ENCODE measurements at places on chromosomes 1 and 21.

- no peak for DNase-seq
Observed at GRCh38 chr1:206729507-206729906, 41.1 kb upstream of the IL19 start.

- no peak for DNase-seq
Observed at GRCh38 chr21:43207868-43208267, 39.1 kb downstream of the CRYAA start.

DNA sequence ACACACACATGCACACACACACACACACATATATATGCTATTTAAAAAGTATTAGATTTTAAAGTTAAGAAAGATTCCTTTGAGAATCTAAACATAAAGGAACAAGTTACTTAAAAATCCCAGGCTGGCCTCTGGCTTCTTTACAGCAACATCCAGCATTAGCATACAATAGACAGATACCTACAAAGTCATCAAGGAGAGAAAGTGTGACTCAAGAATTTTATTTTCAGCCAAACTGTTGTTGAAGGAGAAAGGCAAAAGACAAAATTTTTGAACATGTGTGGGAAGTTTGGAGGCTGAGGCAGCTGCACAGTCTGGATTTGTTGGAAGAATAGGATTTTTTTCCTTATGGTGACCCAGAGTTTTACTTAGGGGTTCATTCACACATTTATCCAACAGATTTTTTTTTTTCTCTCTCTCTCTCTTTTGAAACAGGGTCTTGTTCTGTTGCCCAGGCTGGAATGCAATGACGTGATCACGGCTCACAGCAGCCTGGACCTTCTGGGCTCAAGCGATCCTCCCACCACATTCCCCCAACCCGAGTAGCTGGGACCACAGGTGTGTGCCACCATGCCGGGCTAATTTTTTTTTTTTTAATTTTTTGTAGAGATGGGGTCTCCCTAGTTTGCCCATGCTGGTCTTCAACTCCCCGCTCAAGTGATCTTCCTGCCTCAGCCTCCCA is 24.0 kb upstream of the SPOCD1 start:
- no peak for DNase-seq

GRCh38 chr1:183090391-183091006 is 67.3 kb downstream of the LAMC1 start:
- no peak for DNase-seq

GRCh38 chr1:31423418-31423947 is 10.5 kb downstream of the SERINC2 start:
- DNase-seq, result no peak

DNA sequence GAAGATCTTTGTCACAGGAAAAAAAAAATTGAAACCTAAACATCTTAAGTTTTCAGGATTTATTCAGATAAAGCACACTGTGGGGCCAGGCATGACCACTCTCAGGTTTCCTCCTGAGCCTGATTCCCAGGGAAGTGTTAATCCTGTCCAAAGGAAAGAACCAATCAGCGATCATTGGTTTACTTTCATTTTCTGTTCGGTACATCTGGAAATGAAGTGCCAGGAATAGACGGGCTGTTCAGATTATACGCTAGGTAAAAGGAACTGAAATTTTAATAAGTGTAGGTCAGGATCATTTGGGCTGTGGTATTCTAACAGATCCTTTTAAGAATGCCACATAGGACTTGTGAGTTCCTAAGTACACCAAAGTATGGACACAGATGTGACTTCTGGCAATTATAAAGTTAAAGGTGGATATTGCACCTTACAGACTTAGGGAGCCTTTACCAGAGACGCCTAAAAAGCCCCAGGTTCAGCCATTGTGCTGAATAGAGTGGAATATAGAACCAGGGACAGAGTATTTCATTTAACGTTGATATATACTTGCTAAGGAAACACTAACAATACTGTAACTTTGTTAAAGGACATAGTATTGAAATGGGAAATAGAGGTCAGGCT is 9.3 kb upstream of the CACYBP start:
- DNase-seq, result peak; percentile 68

DNA sequence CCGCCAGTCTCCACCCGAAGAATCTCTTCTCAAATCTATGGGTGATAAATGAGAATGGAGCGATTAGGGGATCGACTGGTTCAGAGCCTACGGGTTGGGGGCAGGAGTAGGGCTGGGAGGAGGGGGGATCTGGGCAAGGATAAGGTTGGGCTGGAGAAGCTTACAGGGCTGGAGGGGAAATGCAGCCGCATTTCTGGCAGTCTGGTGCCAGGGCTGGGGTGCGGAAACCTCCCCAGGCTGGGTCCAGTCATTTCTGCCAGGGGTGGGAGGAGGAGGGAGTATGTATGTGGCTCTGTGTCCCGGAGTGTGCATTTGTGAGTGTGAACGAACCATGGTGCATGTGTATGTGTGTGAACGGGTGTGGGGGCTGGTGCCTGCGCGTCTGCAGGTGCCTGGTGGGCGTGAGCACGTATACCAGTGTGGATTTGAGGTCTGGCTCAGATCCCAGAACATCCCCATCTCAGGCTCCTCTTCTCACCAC is 10.2 kb downstream of the C1orf216 start:
- DNase-seq, result no peak

DNA sequence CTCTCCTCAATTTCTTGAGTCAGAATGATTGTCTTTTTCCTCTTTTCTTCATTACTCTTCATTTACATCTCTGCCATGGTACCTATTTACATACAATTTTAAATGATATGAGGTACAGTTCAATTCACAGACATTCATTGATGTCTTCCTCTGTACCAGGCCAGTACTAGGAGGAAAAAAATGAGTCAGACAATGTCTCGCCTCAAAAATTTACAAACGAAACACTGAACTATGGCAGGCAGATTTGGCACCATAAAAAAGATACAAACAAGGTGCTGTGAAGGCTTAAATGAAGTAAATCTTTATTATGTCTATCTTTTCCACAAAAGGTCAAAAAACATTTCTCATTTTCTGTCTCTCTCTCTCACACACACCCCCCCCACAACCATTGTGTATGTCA is 71.0 kb downstream of the RGS13 start:
- DNase-seq, result no peak

GRCh38 chr1:6827079-6827478 is 41.8 kb downstream of the CAMTA1 start:
- no peak for DNase-seq

DNA sequence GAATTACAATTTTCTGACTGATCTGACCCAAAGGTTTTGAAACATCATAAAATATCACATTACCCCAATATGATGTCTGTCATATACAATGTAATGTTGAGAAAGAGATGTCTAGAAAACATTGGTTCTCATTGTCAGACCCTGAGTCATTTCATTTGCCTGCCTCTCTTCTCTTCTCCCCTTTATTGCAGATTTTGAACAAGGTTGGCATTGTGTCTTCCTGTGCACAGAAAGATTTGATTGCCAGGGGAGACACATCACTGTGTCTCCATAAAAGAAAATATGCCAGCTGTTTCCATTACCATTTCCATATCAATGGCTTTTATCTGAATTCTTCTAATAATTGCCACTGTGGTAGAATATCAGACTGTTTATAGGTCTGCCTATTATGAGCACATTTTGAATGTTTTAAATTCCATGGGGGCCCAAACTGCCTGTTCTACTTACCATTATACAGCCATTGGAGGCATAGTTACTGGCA is 65.6 kb downstream of the IFI44 start:
- DNase-seq, result no peak

DNA sequence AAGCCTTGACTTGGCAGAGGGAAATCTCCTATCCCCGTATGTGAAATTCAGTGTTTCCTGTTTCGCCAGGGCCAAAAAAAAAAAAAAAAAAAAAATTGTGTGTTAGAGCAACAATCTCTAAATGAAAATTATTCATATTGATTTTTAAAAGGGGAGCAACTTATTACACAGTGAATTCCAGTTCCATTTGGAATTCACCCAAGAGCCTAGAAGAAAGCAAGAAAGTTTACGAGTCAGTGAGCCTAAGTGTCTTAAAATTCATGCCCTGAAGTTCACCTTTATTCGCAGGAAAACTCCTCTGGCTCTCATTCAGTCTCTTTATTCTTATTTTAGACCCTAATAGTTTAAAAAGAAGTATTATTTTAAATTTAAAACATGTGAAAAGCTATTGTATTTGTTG is 42.1 kb upstream of the HUNK start:
- no peak for DNase-seq

DNA sequence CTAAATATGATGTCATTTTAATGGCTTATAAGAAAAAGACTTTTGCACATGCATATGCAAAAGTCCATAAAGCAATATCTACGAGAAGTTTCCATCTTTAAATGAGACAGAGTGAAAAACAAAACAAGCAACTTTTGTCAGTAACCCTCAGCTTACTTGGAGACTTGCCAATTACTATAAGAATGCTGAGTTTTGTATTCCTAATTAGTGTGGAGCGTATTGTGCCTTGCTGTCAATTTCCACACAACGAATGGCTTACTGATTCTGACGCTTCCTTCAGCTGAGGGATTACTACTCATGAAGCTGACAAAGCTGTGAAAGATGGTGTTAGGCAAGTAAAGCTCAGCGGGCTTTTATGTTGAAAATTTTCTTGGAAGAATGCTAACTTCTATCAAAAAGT is 440.4 kb upstream of the ADAMTS5 start:
- no peak for DNase-seq

DNA sequence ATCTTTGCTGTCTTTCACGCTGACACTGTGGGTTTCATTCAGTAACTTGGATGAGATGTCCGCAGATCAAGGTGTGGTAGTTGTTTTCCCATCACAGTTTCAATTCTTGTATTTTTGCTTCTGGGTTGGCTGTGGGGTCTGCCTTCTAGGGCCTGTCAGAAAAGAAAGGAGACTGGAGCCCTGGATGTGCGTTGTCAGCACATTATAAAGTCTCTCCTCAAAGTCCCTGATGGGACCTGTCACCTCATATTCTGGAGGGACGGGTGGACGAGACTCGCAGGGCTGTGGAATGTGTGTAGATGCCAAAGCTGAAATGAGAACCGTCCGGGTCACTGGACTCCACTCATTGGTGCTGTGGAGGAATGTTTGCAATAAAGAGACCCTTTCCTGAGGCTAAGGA is 11.3 kb downstream of the IGSF5 start:
- DNase-seq, result no peak

DNA sequence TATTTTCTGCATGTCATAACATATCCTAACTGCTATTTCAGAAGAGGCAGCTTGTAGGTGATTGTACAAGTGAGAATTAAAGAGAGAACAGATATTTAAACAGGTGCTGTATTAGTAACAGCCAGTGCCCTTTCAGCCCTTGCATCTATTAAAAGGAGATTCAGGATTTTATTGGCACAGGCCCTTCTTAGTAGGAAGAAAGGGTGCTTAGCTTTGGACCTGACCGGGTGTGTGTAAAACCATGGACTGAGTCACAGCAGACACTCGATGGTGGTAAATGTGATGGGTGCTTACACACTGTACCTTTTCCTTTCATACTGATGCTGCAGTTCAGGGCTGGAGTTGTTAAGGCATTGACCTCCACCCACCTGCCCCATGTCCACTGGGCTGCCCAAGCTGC is 12.7 kb upstream of the CD101 start:
- DNase-seq, result no peak

GRCh38 chr1:226989085-226989920 is 49.2 kb downstream of the COQ8A start:
- DNase-seq, result peak; percentile 29

- DNase-seq, result no peak
Observed at GRCh38 chr1:227170361-227171166, 147.7 kb downstream of the CDC42BPA start.

GRCh38 chr1:15328351-15329103 is 81.2 kb upstream of the EFHD2 start:
- peak; percentile 76 for DNase-seq

GRCh38 chr1:236039740-236040685 is 24.9 kb downstream of the NID1 start:
- DNase-seq, result no peak

- no peak for DNase-seq
Observed at GRCh38 chr1:1083416-1084371, 9.6 kb upstream of the RNF223 start.

DNA sequence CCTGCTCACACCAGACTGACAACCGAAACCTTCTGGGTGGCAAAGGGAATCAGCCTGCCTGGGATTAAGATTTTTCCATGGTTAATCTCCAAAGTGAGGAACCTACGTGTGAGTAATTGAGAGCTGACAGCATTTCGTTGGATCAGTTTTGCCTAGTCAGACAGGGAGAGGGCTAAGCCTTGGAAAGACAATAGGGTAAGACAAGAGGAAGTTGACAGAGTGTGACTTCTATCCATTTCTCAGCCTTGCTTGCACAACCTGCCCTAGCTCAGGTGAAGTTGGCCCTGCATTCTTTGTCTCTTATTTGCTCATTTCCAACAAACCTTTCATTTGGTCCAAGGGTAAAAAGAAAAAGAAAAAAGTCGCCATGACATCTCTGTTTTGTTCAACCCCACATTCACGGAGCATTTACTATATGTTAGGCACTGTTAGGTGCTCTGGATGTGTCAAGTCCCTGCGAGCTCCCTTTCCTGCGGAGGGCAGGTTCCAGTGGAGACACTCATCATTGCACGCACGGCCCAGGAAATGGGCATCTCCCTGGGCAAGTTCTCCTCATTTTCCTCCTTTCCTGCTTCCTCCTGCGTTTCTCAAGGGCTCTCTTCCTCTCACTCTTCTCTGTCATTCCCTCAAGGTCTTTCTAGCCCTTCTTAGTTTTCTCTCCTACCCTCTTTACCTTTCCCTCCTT is 23.3 kb downstream of the KIRREL1 start:
- DNase-seq, result no peak

DNA sequence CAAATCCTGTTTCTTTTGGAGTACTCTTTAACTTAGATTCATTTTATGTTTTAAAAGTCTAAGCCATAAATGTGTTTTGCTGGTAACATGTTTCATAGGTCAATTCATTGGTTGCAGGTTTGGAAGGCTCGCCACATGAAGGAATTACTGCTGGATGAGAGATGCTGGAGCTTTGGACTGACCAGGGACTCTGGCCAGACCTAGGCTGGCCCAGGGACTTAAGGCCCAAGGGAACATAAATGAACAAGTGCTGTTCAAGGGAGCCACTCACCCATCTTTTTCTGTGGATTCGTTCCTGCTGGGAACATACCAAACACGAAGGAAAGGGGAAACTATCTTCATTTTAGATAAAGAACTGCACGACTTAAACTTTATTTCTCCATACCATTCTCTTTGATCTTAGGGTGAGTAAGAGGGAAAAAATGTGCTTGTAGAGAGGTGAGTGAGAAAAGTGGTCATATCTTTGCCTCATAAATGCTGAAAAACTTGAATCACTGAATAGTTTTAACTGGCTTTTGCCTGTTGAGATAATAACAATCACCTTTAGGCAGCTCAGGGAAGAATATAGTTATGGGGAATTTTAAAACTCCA is 15.3 kb upstream of the SHCBP1L start:
- no peak for DNase-seq

- no peak for DNase-seq
Observed at GRCh38 chr1:143694085-143694484, 277.7 kb downstream of the FAM72C start.

- DNase-seq, result no peak
Observed at GRCh38 chr1:9891207-9891606, 18.9 kb downstream of the CTNNBIP1 start.

- no peak for DNase-seq
Observed at GRCh38 chr1:44515416-44515815, 110.4 kb downstream of the RNF220 start.

- no peak for DNase-seq
Observed at GRCh38 chr1:11634365-11635192, 19.6 kb downstream of the FBXO2 start.

Measured in Kasumi-1 (cell line).